Neuronal stem cell (in vitro differentiated cells): ENCODE measurements at places on chromosomes 3 and 15.

- no peak overlapping the region for H3K27ac ChIP-seq
- H3K4me3 ChIP-seq = no peak overlapping the region
- no peaks in the 10 kb centered on the region for H3K27me3 ChIP-seq
Measured at GRCh38 chr3:40172560-40172959, 136.9 kb upstream of the EIF1B start.

DNA sequence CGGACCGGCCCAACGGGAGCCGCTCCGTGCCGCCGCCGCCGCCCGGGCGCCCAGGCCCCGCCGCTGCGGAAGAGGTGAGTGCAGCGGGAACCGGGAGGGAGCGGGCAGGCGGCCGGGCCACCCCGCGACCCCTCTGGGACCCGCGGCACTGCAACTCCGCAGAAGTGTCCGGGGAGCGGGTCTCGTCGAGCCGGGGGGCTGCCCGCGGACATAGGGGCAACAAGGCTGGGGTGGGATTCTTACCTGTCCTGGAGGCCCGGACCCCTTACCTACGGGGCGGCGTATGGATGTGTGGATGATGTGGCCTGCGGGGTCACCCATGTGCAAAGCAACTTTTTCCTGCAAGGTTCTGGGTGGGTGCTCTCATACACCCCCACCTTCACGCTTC, 361 bp downstream of the SEMA3F start:
- H3K36me3 ChIP-seq = no peaks in the 10 kb centered on the region
- no peak for DNase-seq
- no peaks in the 10 kb centered on the region for H3K27me3 ChIP-seq
- H3K27ac ChIP-seq = peak overlapping the region; percentile 63
- H3K4me1 ChIP-seq = peaks cover 38% of the 10 kb centered on the region
- H3K4me3 ChIP-seq = peak overlapping the region; percentile 95

- no peak overlapping the region for H3K4me3 ChIP-seq
- H3K27ac ChIP-seq = no peak overlapping the region
- H3K4me1 ChIP-seq = peaks cover 6% of the 10 kb centered on the region
- DNase-seq = no peak
- no peaks in the 10 kb centered on the region for H3K36me3 ChIP-seq
Measured at GRCh38 chr3:45683417-45684326, 5.5 kb upstream of the SACM1L start.

DNA sequence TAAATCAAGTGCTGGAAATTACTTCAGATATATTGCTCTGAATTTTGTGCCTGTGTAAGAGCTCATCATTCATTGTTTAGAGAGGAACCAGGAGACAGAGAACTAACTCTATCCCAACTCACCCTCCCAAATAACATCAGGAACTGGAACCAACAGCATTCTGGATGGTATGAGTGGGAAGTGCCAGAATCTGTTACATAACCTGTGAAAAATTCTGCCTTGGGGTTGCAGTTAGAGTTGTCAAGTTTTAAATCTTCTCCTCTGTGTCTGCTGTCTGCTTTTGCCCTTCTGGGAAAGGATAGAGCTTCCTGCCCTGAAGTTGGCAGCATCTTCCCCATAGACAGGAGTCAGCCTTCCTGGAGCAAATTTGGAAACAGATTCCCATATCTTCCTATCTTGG, 41.2 kb downstream of the TIMP4 start:
- H3K4me1 ChIP-seq = no peaks in the 10 kb centered on the region
- no peak for DNase-seq
- H3K27ac ChIP-seq = no peak overlapping the region
- no peaks in the 10 kb centered on the region for H3K27me3 ChIP-seq
- no peaks in the 10 kb centered on the region for H3K36me3 ChIP-seq

DNA sequence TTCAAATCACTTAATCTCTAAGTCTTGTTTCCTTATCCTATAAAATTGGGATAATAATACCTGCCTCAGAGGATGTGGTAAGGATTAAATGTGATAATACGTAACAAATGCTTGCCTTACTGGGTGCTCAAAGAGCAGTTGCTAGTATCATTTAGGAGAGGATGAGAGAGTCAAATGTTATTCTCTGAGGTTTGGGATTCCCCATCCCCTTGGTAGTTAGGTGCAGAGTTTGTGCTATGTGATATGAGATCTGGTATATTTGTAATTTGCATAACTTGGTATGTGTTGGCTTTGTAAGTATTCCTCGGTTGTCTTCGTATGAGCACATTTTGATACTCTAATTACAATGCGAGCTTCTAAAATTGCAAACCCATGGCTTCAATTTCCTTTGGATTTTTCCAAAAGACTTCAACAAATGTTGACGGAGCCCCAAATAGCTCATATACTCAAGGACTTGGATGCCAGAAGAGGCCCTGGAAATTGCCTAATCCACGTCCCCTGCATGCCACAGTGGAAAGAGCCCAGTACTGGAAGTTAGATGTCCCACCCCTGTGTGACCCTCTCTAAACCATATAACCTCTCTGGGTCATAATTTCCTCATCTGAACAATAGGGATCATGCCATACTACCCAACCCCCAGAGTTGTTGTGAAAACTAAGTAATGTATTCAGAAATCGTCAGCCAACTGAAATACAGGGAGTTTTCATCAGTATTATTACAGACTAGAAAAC, 85.0 kb downstream of the FBN1 start:
- no peak for DNase-seq
- no peaks in the 10 kb centered on the region for H3K36me3 ChIP-seq
- H3K4me1 ChIP-seq = peaks cover 16% of the 10 kb centered on the region
- H3K27ac ChIP-seq = no peak overlapping the region
- H3K27me3 ChIP-seq = no peaks in the 10 kb centered on the region

GRCh38 chr15:52105846-52106245, 6.7 kb downstream of the BCL2L10 start:
- no peaks in the 10 kb centered on the region for H3K36me3 ChIP-seq
- no peak for DNase-seq
- no peak overlapping the region for H3K27ac ChIP-seq
- H3K4me3 ChIP-seq = no peak overlapping the region
- H3K4me1 ChIP-seq = no peaks in the 10 kb centered on the region

GRCh38 chr15:57156210-57156884, 220.0 kb upstream of the CGNL1 start:
- no peaks in the 10 kb centered on the region for H3K27me3 ChIP-seq
- no peak for DNase-seq
- H3K4me3 ChIP-seq = no peak overlapping the region
- no peaks in the 10 kb centered on the region for H3K4me1 ChIP-seq
- H3K27ac ChIP-seq = no peak overlapping the region

GRCh38 chr15:98583771-98584430, 64.4 kb upstream of the IGF1R start:
- no peak overlapping the region for H3K4me3 ChIP-seq
- no peaks in the 10 kb centered on the region for H3K27me3 ChIP-seq
- no peak for DNase-seq
- H3K36me3 ChIP-seq = no peaks in the 10 kb centered on the region
- peaks cover 3% of the 10 kb centered on the region for H3K4me1 ChIP-seq

DNA sequence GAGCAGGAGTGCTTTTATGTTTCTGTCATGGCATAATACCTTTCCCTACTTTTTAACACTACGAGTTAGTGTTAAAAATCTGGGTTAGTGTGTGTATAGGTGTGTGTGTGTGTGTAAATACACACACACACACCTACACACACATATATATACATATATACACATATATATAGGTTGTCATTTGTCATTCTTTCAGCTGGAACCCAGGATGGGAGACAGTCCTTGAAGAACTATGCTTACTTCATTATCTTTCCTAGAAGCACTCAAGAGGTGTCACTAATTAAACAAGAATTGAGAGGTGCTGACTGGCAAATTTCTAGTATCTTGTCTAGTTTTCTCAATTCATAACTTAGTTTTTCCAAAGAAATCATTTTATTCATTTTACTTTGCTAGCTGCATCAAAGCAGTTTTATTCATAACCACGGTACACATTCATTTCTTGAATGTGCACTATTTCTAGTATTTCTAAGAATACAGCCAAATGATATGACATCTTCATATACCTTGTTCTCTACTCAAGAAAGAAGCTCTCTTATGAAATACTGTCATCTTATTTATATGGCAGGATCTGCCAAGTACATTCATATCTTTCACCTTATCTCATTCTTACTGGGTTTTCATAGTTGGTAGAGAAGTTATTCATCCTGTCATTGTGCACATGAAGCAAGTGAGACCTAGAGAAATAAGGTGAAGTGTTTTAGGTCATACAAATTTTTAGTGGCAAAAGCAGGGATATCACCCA, 46.6 kb downstream of the ISL2 start:
- H3K36me3 ChIP-seq = no peaks in the 10 kb centered on the region
- no peaks in the 10 kb centered on the region for H3K4me1 ChIP-seq
- H3K4me3 ChIP-seq = no peak overlapping the region
- H3K27me3 ChIP-seq = no peaks in the 10 kb centered on the region
- no peak overlapping the region for H3K27ac ChIP-seq
- no peak for DNase-seq

GRCh38 chr3:188667926-188668325, 503.8 kb upstream of the TPRG1 start:
- H3K4me3 ChIP-seq = no peak overlapping the region
- H3K4me1 ChIP-seq = no peaks in the 10 kb centered on the region
- no peaks in the 10 kb centered on the region for H3K36me3 ChIP-seq
- DNase-seq = no peak

GRCh38 chr3:182886497-182886896, 93.2 kb downstream of the ATP11B start:
- peaks cover 43% of the 10 kb centered on the region for H3K36me3 ChIP-seq
- no peak overlapping the region for H3K4me3 ChIP-seq
- no peaks in the 10 kb centered on the region for H3K27me3 ChIP-seq
- DNase-seq = no peak
- no peak overlapping the region for H3K27ac ChIP-seq

DNA sequence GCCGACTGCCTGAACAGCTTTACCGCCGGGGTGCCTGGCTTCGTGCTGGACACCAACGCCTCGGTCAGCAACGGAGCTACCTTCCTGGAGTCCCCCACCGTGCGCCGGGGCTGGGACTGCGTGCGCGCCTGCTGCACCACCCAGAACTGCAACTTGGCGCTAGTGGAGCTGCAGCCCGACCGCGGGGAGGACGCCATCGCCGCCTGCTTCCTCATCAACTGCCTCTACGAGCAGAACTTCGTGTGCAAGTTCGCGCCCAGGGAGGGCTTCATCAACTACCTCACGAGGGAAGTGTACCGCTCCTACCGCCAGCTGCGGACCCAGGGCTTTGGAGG, 815 bp downstream of the SPINT1 start:
- H3K27ac ChIP-seq = no peak overlapping the region
- H3K4me1 ChIP-seq = peaks cover 15% of the 10 kb centered on the region
- peaks cover 38% of the 10 kb centered on the region for H3K27me3 ChIP-seq

DNA sequence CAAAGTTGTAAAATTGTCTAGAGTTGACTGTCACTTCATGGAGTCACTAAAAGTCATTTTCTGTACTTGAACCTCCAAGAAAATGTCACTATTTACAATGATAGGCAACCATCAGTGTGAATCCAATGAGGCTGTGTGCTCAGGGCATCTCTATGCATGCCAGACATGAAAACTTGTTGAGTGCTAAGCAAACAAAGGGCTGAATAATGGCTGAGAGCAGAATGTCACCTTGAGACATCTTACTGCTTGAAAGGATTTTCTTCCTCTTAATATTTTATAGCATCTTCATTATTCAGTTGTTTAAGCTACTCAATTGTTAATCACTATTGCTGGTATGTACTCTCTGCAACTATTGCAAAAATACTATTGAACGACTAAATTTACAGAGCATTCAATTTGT, 184.7 kb downstream of the PLCH1 start:
- H3K27ac ChIP-seq = no peak overlapping the region
- H3K4me1 ChIP-seq = no peaks in the 10 kb centered on the region
- no peaks in the 10 kb centered on the region for H3K27me3 ChIP-seq

GRCh38 chr3:22475665-22476240, 724.7 kb upstream of the ZNF385D start:
- no peak for DNase-seq
- no peaks in the 10 kb centered on the region for H3K4me1 ChIP-seq
- H3K36me3 ChIP-seq = no peaks in the 10 kb centered on the region
- H3K27me3 ChIP-seq = no peaks in the 10 kb centered on the region

DNA sequence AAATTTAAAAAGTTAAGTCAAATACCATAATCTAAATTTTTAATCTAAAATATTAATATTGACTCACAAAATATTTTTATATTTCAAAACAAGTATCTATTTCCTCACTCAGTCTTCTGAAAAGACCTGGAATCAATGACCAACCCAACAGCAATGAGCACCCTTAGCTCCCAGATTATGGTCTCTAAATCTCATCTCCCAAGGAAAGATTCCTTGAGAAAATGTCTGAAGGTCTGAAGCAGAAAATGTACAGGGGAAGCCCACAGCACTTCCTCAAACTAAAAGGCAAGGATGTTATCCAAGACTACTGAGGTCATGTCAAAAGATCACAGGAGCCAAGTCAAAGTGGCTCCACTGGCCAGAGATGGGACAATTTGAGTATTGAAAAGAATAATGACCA, 51.0 kb upstream of the SLCO2A1 start:
- no peak overlapping the region for H3K27ac ChIP-seq
- peaks cover 8% of the 10 kb centered on the region for H3K4me1 ChIP-seq
- H3K36me3 ChIP-seq = no peaks in the 10 kb centered on the region
- no peak overlapping the region for H3K4me3 ChIP-seq
- no peak for DNase-seq
- no peaks in the 10 kb centered on the region for H3K27me3 ChIP-seq

GRCh38 chr3:113094337-113095221, 103.8 kb downstream of the GTPBP8 start:
- H3K4me1 ChIP-seq = peaks cover 14% of the 10 kb centered on the region
- no peaks in the 10 kb centered on the region for H3K36me3 ChIP-seq
- H3K27me3 ChIP-seq = no peaks in the 10 kb centered on the region
- DNase-seq = peak; percentile 57

DNA sequence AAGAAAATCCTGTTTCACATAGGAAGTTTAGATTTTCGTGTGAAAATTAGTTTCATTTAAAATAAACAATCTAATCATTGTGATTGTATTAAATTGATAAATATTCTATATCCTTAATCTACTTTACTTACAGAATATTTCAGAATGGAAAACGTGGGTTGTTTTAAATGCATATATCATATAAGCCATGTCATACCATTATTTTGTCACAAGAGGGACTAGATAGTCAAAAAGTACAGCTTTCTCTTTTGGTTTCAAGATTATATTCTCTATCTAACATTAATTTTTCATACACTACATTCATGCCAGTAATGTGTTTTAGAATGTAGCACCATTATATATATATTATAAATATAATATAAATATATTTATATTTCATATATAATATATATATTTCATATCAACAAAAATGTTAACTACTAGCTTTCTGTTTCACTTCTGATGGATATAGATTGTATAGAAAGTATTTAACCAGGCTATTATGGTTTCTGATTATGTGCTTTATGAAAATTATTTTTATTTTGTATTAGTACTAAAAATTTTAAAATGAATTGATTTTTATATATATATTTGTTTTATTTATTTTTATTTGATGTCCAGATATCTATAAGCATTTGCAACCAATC, 45.3 kb downstream of the OSTN start:
- no peaks in the 10 kb centered on the region for H3K27me3 ChIP-seq
- H3K36me3 ChIP-seq = no peaks in the 10 kb centered on the region
- no peak overlapping the region for H3K27ac ChIP-seq
- no peak overlapping the region for H3K4me3 ChIP-seq
- no peaks in the 10 kb centered on the region for H3K4me1 ChIP-seq
